Activated T-cell treated with anti-CD3 and anti-CD28 coated beads, Interleukin-2, amount 50 U/mL, for 1 hour (primary cell): ENCODE measurements at places on chromosomes 1 and 21.

- DNase-seq, result no peak
Observed at GRCh38 chr1:52530563-52531144, 22.2 kb downstream of the TUT4 start.

DNA sequence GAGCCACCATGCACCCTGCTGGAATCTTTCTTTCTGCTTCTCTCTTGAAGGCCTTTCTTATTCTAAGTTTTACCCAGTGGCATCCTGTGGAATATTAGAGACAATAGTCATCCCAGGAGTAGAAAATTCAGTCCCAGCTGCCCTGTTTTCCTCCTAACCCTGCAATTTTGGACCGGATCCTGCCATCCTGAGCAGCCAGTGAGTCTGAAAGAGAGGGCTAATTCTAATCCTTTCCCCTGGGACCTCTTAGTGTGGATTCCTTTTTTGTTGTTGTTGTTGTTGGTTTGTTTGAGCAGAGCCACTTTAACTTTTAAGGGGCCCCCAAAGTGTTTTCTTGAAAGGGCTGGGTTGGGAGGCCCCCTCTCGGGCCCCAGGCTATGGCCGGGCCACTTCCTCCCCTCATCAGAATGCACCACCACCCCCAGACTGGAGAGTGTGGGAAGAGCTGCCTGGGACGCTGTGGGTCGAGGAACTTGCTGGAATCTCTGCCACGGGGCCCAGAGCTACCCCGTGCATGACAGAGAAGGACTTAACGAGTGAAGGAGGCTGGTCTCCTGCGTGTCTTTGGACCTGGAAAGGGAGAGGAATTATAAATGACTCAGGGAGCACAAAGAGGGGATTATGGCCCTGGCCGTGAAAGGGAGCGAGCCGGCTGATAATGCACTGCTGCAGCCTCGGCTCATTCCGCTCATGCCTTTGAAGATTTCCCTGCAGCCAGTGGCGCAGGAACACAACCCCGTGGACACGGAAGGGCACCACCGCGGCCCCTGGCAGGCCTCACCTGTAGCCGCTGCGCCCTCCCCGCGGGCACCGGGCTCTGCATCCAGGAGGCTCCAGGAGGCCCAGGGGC lies 81.0 kb upstream of the AKT3 start:
- no peak for DNase-seq

- DNase-seq, result no peak
Observed at GRCh38 chr1:157504646-157505045, 47.7 kb downstream of the FCRL5 start.

- no peak for DNase-seq
Observed at GRCh38 chr1:163093579-163093978, 24.4 kb downstream of the RGS4 start.

DNA sequence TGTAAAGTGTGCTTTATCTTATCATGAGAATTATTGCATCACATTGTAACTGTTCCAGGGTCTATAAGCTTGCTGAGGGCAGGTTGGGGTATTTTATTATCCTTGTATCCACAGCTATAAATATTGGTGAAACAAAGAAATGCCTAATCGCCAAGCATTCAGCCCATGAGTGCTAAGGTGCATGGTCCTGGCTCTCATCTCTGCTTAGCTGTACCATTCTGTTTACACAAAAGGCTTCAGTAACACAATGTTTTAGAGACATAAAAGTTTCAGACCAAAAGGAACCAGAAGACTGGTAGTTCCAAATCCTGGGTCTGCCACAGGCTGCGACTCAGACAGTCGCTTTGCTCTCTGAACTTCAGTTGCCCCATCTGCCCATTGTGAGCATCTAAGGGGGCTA lies 99.6 kb upstream of the C8B start:
- DNase-seq, result no peak

GRCh38 chr1:200436436-200436835 lies 26.6 kb upstream of the ZNF281 start:
- no peak for DNase-seq

GRCh38 chr1:61851849-61852669 lies 109.8 kb downstream of the PATJ start:
- no peak for DNase-seq
